SK-N-DZ (cell line): ENCODE measurements at places on chromosomes 4 and X.
A peak's percentile ranks its signal among the peaks of the same experiment; 100 is the strongest.

DNA sequence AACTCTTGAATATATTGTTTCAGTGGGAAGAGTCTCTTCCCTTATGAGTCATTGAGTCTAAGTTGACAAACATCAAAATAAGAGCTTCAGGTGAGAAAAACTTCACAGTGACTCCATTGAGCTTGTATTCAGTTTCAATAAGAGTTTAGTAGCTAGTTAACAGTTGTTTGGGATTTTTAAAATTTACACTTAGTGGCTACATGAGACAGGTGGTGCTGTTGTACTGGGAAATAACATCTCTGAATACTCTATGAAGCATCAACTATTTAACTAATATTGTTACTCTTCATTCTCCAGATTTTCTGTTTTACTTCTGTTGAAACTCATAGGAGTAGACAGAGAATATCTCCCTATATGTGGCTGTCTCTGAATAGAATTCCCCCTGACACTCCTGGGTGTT lies 1609.1 kb downstream of the C4orf33 start:
- DNase-seq: no peak

DNA sequence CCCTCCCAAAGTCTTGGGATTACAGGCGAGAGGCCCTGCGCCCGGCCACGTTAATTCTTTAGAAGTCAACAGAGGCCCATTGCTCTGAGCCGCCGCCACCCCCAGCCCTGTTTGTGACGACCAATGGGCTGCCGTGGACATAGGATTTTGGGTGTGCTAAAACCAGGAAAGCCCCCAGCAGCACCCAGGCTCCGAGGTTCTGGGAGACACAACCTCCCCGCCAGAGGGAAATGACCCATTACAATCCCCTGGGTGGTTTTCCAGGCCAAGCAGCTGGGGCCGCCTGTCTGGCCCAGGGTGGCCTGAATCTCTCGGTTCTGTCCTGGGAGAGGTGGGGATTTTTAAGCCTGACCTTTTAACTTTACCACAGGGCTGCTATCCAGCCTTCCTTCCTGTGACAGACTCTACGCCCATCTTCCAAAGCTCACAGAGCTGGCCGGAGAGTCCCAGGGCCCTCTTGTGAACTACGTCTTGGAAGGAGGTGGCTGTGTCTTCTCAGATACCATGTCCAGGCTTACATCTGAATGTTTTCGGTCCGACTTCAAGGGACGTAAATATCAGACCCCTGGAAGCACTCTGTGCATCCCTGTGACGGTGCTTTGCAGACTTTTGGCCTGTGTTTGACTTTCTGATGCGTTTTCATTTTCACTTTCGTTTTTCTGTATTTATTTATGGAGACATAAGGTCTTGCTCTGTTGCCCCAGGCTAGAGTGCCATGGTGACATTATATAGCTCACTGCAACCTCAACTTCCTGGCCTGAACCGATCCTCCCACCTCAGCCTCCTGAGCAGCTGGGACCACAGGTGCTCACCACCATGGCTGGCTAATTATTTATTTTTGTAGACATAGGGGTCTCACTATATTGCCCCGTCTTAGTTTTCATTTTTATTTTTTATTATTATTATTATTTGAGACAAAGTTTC lies 36.0 kb downstream of the P2RY8 start:
- no peak for DNase-seq

DNA sequence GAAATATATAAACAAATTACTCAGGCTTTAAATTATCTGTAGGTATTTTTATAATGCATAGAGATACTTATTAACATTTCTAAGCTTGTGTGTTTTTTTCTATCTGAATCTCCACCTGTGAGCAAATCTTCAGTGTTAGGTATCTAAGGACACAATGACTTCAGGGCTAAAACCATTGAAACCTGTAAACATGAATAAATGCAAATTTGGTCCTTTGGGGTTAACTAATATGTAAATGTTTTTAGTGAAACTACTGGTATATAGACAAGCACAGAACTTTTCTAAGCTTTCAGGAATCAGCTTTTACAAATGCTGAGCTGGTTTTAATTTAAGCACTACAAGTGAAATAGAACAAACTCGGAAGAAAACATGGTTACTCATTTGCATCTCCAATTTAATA lies 147.9 kb downstream of the FBXO8 start:
- no peak for DNase-seq

DNA sequence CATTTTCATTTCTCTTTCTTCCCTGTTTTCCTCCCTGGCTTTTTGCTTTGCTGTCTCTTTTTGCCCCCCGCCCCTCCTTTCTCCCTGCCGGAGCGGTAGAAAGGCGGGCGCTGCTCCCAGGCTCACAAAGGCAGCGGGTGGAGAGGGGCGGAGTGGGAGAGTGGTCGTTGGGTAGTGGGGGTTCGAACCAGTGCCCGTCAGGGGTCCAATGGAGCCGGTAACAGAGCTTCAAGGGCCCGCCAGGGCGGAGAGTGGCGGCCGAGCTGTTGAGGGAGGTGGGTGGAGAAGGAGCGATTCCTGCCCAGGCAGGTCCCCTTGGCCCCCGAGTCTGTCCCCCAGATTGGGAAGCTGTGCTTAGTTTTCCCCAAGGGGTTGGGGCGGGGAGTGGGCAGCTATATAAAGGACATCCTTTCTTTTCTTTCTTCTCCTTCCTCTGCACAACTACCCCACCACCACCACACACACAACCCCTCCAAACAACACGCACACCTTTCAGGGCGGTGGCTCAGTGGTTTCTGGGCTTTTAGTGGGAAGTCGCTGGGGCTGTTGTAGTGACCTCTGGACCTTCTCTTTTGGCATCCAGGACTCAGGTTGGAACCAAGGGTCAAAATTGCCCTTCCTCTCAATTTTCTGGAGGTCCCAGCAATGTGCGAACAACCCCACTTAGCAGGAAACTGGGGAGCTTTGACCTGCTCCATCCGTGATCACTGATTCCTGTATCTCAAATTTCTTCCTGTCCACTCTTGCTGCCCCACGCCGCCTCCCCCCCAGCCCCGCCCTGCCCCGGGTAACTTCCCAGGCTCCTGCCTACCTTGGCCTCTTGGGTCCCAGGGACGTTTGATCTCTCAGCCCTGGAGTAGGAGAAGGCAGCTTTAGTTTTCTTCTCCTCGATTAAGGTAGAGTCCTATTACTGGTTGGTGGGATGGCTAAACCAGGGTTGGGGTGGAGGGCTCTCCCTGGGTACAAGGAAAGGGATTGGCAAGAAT lies 1.9 kb downstream of the EFNB1 start:
- DNase-seq: no peak

DNA sequence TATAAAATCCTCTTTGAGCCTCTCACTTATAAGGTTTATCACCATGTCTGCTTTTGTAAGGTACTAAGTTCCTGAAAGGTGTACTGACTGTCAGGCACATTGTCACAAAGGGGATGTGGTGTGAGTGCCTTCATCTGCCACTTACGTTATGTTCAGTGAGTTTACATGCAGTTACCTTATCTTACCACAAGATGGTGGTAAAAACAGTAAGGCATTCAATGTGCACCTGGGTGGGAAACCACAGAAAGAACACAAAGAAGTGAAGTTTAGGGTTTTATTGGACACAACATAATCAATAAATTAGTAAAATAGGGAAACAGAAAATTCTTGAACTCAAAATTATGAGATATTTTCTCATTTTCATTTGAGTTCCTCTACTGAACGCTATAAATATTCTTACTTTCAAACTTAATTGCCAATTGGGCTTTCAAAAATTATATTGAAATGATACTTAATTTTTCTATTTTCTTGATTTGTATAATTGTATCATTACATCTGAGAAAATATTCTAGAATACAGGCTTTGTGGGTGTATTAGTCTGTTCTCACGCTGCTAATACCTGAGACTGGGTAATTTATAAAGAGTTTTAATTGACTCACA lies 650.8 kb downstream of the PCDH7 start:
- DNase-seq: peak; percentile 64

- DNase-seq: no peak
Measured at GRCh38 chrX:148572337-148572736, 71.9 kb downstream of the AFF2 start.

DNA sequence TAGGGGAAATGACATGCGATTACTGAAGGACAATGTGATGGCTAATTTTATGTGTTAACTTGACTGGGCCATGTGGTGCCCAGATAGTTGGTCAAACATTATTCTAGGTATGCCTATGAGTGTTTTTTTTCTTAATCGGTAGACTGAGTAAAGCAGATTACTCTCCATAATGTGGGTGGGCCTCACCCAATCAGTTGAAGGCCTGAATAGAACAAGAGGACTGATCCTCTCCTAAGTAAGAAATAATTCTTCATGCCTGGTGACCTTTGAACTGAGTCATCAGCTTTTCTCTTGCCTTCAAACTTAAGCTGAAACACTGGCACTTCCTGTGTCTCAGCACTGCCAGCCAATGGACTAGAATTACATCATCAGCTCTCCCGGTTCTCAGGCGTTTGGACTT lies 164.0 kb upstream of the FGF13 start:
- no peak for DNase-seq
